ENCODE measurements at places on chromosomes 5 and 9.
A peak's percentile ranks its signal among the peaks of the same experiment; 100 is the strongest.

GRCh38 chr9:85224301-85224700, 517.5 kb downstream of the AGTPBP1 start:
- DNase-seq = no peak

DNA sequence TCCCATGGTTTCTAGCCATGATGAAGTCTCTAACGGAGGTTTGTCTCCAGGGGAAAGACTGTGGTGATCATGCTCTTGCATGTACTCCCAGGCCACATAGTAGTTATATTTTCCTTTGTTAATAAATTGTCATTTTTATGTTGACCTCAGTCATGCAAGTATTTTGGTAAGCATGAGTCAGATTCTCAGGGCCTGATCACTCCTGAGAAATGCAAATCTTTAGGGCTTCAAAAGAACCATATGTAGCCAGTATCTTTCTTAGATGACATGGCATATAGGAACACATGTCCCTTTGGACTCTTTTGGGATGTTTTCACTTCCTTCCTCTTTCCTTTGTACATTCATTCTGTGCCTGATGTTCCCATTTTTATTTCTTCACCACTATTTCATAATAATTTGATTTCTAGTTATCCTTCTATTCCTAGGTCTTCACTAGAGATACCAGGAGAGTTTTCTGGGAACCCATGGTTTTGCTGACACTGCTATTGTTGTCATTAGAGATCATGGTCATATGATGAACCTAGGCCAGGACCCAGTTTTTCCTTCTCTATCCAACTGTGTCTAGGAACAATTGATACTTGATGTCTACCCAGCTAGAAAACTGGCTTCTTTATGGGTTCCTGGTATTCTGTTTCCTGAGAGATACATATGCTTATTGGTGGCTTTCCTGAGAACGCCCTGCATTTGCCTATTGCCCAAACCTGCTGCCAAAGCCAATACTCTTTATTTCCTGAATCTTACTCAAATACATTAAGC, 248.1 kb upstream of the NREP start:
- DNase-seq = no peak

DNA sequence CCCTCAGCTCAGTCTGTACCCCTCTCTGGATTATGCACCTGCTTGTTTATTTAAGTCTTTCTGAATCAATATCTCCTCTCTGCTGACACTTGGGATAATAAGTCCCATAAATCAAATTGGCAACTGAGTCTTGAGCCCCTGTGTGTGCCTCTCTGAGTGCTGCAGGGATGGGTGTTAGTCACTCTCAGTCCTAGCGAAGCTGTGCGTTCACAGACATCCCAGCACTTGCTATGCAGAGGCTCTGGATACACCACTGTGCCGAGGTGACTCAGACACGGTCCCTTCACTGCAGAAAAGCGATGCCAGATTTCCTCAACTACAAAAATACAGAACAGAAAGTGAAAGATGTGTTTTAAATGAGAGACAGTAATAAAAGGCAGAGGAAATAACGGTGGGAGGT, 4.1 kb upstream of the KCNMB1 start:
- peak; percentile 17 for DNase-seq

DNA sequence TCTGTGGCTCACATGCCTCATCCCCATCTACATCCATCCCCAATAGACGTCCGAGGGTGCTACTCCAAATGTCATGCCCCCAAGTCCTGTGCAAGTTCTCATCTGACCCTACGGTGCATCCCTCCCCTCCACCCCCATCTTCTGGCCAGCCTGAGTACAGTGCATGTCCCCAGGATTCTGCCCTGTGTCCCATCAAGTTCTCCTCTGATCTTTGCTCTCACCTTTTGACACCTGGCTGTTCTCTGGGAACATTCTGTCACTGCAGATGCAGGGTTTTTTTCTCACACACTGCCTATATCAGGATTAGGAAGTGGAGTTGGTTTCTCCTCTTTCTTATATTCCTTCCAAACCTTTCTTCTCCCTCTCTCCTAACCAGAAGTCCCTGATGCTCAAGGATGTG, 377.2 kb downstream of the GADD45G start:
- no peak for DNase-seq

DNA sequence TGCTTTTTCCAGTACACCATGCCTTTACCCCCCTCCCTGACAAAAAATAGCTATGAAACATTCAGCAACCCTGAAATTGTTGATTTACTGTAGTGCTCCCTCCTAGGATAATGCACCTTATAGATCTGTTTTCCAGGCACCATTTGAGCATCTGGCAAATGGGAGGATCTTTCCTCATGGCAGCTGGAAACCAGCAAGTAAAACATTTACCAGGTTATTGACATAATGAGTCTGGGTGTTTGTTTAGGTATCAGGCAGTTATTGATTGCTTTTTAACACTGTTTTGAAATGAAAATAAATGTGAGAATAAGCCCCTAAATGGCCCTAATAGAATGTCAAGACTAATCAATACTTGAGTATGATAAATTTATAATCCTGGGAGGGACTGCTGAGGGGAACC, 57.3 kb upstream of the KLF4 start:
- DNase-seq = no peak

- no peak for DNase-seq
Observed at GRCh38 chr5:130965360-130965759, 199.7 kb downstream of the HINT1 start.

DNA sequence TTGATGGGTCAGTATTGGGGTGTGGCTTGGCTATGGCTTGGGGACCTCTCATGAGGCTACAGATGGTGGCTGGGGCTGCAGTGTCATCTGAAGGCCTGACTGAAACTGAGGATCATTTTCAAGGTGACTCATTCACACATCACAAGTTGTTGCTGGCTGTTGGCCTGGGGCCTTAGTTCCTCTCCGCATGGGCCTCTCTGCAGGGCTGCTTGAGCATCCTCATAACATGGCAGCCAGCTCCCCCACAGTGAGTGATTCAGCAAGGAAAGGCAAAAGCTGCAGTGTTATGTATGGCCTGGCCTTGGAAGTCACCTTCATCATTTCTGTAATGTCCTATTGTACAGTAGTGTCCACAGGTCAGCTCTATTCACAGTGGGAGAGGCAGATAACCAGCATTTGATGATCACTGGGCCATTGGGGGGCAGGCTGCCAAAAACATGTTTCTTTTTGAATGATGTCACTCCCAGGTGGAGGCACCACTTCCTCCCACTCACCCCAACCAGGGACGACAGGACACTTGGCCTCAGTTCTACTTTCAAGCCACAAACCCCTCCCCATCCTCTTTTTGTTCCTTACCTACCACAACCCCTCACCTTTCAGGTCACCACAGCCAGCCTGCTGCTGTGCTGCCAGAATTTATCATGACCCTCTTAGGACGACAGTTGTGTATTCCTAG, 14.4 kb downstream of the FGD3 start:
- DNase-seq = no peak

- no peak for DNase-seq
Observed at GRCh38 chr5:134115806-134116175, 1.3 kb downstream of the TCF7 start.

DNA sequence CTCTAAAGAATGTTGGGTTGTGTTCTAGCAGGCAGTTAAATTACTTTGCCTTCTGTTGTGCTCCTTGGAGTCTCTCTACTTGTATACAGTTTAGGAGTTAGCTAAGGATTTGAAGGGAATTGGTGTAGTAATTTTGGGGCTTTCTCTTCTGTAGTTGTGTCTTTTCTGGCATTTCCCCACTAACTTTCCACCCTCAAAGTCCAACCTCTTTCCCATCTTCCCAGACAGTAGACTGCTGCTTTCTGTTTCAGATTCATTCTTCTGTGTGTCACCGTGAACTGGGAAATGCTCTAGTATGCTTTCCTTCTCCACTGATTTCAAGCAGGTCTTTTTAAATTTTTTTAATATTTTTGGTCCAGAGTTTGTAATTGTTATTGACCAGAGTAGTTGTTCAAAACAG, 4.5 kb upstream of the ANGPTL2 start:
- no peak for DNase-seq

DNA sequence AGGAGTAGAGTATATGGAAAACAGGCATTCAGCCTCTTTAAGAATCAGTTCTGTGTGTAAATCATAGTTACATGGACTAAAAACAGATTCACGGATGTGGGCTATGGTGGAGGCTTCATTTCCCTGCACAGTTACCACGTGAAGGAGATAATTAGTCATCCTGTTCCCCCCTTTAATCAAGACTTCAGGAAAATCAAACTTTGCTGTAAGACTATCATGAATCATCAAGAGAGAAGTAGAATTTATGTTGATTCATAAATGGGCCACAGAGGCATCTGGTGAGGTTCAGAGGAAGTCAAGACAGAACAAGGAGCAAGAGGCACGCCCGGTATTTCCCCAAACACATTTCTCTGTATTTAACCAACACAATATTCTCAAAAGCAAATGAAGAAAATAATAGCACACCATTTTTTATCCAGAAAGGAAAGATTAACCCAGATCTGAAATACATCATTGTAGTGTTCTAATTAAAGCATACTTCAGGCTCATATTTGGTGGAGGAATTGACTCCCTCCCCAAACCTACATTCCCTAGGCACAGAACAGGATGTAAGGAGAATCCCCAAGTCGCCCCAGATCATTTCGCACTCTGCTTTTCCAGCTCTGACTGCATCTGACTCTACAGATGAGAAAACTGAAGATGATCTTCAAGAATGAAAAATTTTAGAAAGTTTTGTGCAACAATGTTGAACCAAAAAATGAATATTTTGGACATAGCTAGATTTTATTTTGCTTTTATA, 175.8 kb upstream of the GAS1 start:
- no peak for DNase-seq

DNA sequence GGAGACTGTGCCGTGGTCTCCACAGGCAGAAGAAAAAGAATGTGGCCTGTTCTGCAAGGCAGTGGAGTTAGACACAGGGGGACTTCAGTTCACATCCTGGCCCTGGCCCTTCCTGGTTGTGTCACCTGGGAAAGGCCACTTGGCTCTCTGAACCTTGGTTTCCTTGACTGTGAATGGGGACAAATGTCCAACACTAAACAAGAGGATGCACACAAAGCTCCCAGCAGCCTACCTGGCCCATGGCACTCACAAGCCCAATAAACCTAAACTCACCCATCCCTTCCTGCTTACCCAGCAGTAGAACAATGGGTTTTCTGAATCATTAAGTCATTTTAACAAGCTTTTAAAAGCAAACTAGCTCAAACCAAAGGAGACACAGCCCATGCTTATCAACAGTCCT, 103.9 kb downstream of the FRMD3 start:
- DNase-seq = no peak

DNA sequence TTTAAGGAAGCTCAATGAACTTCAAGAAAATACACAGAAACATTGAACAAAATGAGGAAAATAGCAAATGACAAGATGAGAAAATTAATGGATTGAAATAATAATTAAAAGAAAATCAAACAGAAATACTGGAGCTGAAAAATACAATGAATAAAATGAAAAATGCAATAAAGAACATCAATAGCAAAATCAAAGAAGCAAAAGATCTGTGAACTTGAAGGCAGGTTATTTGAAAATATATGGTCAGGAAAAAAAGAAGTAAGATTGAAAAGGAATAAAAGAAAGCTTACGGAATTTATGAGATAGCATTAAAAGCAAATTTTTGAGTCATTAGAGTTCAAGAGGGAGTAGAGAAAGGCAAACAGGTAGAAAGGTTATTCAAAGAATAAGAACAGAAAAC, 42.4 kb downstream of the CERT1 start:
- DNase-seq = no peak

GRCh38 chr5:2167671-2168070, 284.9 kb upstream of the IRX4 start:
- no peak for DNase-seq

GRCh38 chr5:82586181-82586580, 308.0 kb upstream of the RPS23 start:
- DNase-seq = no peak

- no peak for DNase-seq
Observed at GRCh38 chr5:34490506-34491250, 165.4 kb upstream of the RAI14 start.

DNA sequence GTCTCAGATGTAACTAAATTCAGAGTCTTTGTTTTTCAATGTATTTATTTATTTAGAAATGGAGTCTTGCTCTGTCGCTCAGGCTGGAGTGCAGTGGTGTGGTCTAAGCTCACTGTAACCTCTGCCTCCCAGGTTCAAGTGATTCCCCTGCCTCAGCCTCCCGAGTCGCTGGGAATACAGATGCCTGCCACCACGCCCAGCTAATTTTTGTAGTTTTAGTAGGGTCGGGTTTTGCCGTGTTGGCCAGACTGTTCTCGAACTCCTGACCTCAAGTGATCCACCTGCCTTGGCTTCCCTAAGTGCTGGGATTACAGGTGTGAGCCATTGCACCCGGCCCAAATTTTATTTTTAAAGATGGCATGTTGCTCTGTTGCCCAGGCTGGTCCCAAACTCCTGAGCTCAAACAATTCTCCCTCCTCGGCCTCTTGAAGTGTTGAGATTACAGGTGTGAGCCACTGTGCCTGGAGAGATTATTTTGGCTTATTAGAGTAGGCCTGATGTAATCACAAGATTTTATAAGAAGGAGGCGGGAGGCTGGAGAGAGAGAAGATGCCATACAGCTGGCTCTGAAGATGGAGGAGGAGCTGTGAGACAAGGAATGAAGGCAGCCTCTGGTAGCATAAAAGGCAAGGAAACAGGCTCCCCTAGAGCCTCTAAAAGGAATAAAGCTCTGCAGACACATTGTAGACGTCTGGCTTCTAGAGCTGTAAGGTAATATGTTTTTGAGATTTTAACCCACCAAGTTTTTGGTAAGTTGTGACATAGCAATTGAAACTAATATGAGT, 12.9 kb upstream of the KLF9 start:
- no peak for DNase-seq

DNA sequence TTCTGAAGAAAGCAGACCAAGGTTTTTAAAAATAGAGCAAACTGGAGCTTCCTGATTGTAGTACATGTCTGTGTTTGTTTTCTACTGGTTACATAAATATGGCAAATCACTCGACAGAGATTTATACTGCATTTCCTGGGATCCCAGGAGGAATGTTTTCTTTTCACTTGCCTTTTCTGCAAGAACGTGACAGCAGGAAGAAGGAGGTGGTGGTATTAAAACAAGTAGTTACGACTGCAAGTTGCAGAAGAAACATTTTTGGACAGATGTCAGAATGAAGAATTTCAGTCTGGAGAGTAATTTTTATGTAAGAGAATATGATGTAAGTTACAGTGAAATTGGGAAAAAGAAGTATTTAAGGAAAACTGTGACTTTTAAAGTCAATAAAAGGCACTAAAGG, 253.7 kb upstream of the NFIL3 start:
- no peak for DNase-seq

GRCh38 chr5:37807621-37808301, 32.1 kb downstream of the GDNF start:
- no peak for DNase-seq

- no peak for DNase-seq
Observed at GRCh38 chr9:91515074-91515687, 91.5 kb upstream of the NFIL3 start.

DNA sequence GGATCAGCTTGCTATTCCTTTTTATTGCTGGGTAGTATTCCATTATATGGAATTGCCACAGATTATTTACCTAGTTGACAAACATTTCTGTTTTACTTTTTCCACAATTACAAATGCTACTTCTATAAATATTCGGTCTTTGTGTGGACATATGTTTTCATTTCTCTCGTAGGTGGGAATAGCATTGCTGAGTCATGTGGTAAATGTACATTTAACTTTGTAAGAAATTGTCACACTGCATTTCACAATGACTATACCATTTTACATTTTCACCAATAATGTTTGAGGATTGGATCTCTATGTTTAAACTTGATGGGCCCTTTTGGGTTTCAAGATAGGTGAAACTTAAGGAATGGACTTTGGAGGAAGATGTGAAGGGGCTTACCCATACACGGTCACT, 19.7 kb downstream of the RAI14 start:
- no peak for DNase-seq

- DNase-seq = no peak
Observed at GRCh38 chr5:75260708-75261107, 24.0 kb upstream of the ANKRD31 start.
